Psoas muscle (tissue), 8 donors: ENCODE measurements at places on chromosomes 5 and 9.

- no peak for DNase-seq
Observed at GRCh38 chr5:135221187-135221473, 177.9 kb downstream of the MACROH2A1 start.

DNA sequence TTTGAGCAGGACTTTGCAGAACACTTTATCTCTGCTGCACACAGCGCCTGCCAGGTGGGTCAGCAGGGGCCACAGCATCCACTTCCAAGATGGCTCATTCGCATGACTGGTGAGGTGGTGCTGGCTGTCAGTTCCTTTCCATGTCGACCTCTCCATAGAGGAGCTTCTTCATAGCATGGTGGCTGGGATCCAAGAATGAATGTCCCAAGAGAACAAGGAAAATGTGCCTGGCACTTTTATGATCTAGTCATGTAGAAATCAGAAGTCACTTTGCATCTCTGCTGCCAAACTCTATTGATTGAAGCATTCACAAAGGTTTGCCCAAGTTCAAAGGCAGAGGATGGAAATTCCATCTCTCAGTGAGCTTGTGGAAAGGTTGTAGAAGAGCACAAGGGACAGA lies 85.0 kb downstream of the GALNT10 start:
- DNase-seq, result no peak

DNA sequence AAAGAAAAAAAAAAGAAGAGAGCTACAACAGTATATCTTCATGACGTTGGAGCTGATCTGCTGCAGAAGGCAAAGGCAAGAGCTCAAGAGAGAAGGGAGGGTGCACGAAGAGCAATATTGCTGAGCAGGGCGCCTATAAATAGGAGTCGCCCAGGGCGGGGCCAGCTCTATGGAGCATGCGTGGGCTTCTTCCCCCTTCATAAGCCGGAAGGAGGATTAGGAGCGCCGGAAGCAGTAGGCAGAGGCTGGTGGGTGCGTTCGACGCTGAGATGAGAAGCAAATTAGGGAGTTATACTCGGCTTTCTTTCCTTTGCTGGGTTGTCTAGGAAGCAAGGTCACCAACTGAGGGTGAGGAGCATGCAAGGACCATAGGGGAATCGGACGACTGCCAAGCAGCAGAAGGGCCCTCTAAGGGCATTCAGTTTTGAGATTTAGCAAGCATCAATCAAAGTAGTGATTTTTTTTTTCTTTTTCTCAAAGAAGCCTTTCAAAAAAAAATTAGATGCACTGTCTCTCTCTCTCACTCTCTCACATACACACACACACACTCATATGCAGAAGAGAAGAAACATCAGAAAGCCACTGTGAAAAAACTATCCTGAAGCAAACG lies 496.7 kb downstream of the ENC1 start:
- no peak for DNase-seq

DNA sequence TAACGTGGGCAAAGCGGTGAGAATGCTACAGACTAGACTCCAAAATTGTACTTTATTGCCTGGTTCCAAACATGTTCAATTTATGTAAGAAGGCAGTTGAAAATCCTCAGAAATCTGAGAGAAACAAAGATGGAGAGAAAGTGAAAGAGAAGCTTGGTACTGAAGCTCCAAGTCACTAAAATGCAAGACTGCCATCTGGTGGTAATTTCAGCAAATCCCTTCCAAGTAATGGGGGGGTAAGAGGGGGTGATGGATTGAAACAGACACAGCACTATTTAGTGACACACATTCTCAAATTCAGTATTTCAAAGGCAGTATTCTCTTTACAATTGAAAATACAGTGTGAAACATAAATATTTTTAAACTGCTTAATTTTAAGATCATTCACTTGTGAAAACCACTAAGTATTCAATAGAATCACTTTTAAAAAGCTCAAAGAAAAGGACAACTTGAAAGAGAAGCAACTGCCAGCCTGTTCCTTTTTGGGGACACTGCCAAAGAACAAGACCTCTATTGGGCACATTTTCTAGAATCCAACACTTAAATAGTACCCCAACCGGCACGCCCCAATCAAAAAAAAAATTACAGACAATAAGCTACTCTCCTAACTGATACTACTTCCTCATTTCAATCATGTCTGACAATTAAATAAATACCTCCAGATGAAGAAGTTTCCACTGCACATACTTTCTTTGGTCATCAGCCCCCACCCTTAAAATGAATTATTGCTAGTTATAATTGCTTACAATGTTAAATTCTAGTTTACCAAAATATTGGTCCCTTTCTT lies 131.5 kb downstream of the AGTPBP1 start:
- no peak for DNase-seq

DNA sequence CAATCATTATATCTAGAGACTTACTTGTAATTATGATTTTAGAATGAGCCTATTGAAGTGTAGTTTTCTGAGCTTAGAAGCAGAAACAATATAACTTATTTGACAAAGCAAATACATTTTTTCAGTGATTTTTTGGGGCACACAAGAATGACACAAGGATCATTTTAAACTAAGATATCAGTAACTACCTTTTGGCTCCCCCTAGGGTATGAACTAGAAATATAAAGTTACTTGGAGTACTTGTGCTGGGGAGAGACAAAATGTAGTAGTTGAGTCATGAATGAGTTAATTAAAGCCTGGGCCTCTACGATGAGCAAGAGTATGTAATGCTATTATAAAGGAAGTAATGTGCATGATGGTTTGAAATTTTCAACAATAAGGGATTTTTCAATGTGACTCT lies 1244.1 kb upstream of the ACO1 start:
- DNase-seq, result no peak

GRCh38 chr5:132439521-132440089 lies 51.0 kb downstream of the IRF1 start:
- DNase-seq, result peak; percentile 91

DNA sequence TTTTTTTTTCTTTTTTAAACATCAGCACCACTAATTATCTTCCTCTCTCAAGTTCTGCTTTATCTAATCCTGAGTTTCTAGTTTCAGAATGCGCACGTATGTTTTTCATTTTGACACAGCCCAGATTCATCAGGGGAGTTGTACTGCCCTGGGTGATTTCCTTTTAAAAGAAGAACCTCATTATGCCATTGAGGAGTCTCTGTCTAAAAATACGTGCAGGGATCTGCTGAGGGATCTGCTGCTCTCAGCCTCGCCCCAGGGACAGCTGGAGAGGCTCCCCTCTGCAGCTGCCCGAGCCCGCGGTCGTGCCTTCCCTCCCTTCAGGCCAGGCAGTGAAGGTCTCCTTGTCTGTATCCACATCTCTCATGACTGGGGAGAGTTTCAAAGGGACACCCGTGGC lies 273.1 kb downstream of the ARHGEF28 start:
- no peak for DNase-seq

- no peak for DNase-seq
Observed at GRCh38 chr9:31304576-31304975, 1079.9 kb upstream of the ACO1 start.

- DNase-seq, result no peak
Observed at GRCh38 chr9:99778308-99778707, 43.4 kb upstream of the NR4A3 start.

- no peak for DNase-seq
Observed at GRCh38 chr9:83474631-83475030, 63.6 kb downstream of the FRMD3 start.

DNA sequence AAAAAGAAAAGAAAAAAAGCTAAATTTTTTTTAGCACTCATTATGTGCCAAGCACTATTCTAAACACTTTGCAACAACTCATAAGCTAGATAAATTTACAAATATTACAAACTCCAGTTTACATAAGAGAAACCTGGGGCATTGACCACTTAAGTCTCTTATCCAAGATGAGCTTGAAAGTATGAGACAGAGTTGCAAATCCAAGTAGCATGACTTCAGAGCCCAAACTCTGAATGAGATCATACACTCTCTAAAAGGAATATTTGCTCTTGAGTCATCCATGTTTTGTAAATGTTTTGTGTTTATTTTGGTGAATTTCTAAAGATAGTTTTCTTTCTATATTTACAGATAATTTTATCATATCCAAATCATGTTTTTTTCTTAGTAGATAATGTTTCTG lies 4.0 kb upstream of the SHOC1 start:
- no peak for DNase-seq

- DNase-seq, result no peak
Observed at GRCh38 chr5:133606835-133607234, 5.5 kb downstream of the FSTL4 start.
